Iris pigment epithelial cell (primary cell): ENCODE measurements at places on chromosomes 6 and 20.

DNA sequence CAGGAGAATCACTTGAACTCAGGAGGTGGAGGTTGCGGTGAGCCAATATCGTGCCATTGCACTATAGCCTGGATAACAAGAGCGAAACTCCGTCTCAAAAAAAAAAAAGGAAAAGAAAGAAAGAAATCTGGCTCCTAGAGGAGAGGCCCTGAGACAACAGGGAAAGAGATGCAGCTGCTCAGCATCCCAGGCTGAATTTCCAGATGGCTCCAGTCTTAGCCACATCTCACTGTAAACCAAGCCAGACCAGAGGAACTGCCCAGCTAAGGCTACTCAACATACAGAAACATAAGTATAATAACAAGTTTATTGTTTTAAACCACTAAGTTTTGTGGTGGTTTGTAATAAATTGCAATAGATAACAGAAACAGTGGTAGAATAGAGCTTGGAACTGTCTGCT is 38.5 kb upstream of the TASP1 start:
- DNase-seq, result no peak

DNA sequence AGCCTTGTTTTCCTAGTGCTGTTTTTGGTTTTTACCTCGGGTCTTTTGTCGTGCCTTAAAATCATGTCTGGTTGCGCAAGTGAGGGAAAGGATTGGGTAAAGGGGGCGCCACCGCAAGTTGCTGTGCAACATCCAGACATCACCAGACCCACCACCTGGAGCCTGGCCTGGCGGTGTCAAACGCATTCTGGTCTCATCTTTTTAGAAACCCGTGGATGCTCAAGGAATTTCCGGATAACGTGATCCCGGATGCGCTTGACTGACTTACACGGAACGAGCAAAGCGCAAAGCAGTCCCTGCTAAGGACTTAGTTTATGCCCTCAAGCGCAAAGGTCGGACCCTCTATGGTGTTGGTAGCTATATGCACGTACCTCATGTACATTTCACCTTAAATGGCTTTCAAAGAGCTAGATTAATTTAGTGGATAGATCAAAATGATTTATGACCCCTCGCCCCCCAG is 105.2 kb downstream of the OR2B2 start:
- peak; percentile 65 for DNase-seq

- DNase-seq, result no peak
Observed at GRCh38 chr20:34724172-34724571, 20.0 kb downstream of the TP53INP2 start.

- peak; percentile 64 for DNase-seq
Observed at GRCh38 chr6:22071270-22072041, 225.4 kb downstream of the PRL start.

GRCh38 chr6:13251242-13251641 is 77.1 kb downstream of the TBC1D7 start:
- DNase-seq, result no peak

GRCh38 chr6:139154881-139155547 is 20.1 kb downstream of the HECA start:
- peak; percentile 36 for DNase-seq

DNA sequence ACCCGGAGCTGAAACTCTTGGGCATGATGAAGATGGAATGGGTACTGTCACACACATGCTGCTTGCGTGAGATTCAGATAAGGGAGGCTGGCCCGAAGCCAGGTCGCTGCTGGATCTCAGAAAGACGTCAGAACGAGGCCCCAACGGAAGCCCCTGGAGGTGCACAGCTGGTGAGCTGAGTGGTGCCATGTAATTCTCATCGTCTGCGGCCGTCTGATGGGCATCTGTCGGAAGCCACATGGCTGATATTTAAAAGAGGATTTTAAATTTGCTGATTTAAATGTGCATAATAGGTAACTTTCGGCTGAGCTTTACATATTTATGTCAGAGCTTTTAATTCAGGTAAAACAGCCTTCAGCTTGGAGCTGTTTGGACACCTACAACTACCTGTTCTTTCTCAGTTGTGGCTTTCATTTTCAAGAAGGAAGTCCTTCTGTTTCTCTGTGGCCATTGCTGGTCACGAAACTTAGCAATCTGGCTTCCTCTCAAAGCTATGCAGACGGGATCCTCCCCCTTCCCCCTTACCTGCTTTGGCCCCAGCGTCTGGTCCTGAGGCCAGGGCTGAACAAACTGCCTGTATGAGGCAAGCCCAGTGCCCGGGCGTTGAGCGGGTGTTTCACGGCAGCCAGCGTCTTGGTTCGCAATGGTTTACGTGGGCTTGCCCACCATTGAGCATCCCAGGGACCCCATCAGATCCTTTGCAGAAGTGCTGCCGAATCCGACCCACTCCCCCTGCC is 9.2 kb downstream of the SLCO4A1 start:
- DNase-seq, result no peak

DNA sequence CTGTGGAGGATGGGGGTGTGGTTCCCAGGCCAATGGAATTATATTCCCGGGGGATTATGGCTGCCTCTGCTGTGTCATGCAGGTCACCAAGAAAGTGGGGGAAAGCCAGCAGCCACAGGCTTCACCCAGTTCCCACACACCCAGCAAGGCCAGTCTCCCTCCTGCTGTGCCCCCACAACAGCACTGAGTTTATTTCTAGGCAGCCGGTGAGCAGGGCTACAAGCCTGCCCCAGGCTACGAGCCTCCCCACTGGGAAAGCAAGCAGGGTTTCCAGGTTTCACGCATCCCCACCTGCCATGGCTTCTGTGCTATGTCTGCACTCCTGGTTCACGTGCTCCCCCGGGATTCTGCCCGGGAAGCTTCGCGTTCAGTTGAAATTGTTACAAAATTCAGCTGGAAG is 72.6 kb downstream of the ERMARD start:
- no peak for DNase-seq

- no peak for DNase-seq
Observed at GRCh38 chr20:14717134-14717999, 380.0 kb upstream of the FLRT3 start.

DNA sequence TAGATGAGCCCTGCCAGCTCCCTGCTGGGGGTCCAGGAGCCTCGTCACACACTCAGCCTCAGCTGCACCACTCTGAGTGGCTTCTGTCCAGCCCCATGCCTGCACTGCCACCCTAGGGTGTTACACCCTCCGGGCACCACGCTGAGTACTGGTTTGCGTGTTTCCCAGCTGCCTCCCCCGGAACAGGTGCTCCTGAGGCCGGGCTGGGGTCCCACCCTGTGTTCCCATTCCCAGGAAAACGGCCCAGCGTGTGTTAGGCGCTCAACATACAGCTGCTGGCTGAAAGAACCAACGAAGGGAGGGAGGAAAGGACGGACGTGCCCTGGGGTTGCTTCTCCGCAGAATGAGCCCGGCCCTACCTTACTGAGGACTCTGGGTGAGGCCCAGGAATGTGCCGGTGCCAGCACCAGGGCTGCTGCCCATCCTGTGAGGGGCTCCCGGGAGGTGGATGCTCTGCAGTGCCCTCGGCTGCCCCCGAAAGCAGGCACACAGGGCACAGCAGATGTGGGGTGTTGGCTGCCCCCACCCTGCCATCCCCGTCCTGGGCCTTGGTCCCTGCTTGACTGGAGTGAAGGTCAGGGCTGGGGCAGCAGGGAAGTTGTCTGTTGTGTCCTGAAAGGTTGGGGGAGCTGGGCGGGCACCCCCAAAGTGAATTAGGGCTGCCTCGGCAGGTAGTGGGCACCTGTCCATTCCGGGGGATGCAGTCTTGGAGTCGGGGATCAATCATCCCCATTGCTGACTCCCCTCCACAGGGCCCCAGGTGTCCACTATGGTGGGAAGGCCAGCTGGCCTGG is 16.3 kb downstream of the LAMA5 start:
- DNase-seq, result no peak

DNA sequence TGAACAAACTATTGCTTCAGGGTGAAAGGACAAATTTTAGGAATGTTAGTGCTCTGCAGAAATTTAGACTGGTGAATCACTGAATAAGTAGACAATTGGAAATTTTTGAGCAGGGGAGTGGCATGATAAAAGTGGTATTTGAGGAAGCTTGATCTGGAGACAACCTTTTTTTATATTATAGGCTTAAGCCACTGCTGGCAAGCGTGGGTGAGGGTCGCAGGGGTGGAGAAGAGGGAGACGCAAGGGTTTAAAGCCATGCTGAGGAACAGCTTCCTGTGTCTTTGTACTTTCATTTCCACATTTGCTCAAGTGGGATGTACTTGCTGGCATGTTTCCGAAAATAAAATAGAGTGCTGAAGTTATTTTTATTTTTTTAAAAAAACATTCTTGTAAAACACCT is 23.7 kb downstream of the NCOA7 start:
- DNase-seq, result no peak

DNA sequence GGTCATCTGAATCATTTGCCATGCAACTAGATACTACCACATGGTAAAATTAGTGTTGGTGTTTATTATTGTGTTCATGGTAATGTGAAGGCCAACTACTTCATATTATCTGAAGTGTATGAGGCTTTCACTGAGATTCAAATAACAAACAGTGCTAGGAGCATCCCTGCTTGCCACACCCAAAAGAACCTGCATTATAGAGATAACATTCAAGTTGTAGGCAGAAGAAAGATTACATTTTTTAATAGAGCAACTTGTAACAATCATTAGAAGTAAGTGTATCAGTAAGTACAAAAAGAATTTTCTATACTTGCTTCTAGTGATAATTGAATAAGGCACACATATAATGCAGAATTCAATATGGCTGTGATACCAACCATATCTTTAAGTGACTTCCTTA is 49.8 kb downstream of the BCKDHB start:
- no peak for DNase-seq

GRCh38 chr20:40336533-40336932 is 352.5 kb downstream of the MAFB start:
- no peak for DNase-seq

- no peak for DNase-seq
Observed at GRCh38 chr6:98812220-98812619, 22.2 kb upstream of the POU3F2 start.
